GM04503 (cell line): ENCODE measurements at places on chromosomes 1 and 21.

DNA sequence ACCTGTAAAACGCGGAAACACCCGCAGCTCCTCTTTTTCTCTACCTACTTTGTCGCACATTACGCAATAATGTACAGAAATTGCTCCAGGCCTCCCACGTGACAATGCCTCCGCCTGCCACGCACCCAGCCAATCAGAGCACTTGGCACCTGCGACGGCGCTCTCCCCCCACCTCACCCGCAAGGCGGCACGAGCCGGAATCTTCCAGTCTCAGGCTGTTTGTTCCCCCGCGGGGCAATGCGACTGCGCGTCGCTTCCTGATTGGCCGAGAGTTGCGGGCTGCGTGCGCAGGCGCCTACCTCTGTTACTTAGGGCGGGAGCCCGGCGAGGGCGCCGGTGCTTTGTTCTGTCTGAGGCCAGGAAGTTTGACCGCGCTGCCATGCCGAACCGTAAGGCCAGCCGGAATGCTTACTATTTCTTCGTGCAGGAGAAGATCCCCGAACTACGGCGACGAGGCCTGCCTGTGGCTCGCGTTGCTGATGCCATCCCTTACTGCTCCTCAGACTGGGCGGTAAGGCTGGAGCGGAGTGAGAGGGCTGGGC lies at the start of gene MAEL:
Gene MAEL, plus strand, starts transcription at position 307 of the 542 bp plus-strand sequence. Its CDS starts 73 bp downstream, at position 380.
- no peak for DNase-seq

DNA sequence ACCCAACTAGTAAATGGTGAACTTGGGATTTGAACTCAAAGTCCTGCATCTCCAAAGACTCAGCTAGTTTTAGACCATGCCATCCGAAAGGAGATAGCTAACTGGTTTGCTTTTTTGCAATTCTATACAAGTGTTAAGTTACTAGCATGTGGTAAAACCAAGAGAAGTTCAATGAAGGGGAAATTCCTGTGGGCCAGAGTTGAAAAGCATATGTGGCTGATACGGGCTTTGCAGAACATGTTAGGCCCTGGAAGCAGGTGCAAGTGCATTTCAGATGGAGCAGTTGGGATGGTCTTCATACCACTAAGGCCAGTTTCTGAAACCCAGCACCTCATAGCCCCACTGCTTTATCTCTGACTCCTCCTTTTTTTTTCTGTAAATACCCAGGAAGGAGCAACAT lies 620.9 kb downstream of the PLPP3 start:
- DNase-seq, result no peak

- DNase-seq, result no peak
Observed at GRCh38 chr1:42333662-42334239, 1.3 kb downstream of the FOXJ3 start.

GRCh38 chr1:47436979-47437446 lies 831 bp upstream of the FOXD2 start:
- DNase-seq, result no peak

GRCh38 chr1:60705026-60705425 lies 377.3 kb upstream of the NFIA start:
- no peak for DNase-seq

GRCh38 chr1:99177465-99177864 lies 86.8 kb upstream of the PLPPR4 start:
- DNase-seq, result no peak

DNA sequence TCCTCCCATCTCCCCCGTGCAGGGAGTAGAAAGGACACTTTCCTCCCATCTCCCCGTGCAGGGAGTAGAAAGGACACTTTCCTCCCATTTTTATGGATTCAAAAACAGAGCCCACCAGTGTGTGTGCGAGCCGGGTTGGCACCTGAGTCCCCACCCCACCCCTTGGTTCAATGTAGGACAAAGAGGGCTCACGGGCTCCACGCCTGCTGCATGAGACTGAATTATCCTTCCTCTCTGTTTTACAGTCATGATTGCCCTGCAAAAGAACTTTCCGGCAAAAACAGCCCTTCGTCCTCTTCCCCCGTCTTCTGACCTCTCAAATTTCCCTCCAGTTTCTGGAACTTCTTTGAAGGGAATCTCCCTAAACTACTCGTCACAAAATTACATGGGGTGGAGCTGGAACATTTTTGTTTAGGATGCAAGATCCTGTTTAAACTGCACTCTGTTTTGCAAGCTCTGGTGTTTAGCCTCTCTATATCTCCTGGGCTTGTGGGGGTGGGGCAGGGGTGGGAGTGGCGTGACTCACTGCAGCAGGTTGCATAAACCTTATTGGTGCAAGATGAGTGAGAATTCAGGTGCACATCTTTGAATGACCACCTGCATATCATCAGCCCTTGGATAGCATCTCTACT lies 99.8 kb downstream of the PSMG1 start:
- no peak for DNase-seq

- DNase-seq, result no peak
Observed at GRCh38 chr1:20278692-20279130, 12.0 kb upstream of the VWA5B1 start.

DNA sequence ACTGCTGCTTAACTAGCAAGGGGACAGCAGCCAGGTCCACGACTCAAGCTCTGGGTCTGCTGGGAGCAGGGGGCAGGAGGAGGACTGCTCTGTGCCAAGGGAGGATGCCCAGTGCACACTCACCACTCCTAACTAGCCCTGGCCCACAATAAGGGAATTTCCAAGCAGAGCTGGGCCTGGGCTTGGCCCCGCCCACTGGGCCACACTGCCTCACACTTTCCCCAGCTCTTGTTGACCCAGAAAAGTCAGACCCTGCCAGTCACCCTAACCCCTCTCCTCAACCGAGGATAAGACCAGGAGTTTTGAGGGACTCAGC lies 18.7 kb downstream of the SLC9A1 start:
- no peak for DNase-seq

- no peak for DNase-seq
Observed at GRCh38 chr1:50252196-50252595, 143.5 kb downstream of the ELAVL4 start.

DNA sequence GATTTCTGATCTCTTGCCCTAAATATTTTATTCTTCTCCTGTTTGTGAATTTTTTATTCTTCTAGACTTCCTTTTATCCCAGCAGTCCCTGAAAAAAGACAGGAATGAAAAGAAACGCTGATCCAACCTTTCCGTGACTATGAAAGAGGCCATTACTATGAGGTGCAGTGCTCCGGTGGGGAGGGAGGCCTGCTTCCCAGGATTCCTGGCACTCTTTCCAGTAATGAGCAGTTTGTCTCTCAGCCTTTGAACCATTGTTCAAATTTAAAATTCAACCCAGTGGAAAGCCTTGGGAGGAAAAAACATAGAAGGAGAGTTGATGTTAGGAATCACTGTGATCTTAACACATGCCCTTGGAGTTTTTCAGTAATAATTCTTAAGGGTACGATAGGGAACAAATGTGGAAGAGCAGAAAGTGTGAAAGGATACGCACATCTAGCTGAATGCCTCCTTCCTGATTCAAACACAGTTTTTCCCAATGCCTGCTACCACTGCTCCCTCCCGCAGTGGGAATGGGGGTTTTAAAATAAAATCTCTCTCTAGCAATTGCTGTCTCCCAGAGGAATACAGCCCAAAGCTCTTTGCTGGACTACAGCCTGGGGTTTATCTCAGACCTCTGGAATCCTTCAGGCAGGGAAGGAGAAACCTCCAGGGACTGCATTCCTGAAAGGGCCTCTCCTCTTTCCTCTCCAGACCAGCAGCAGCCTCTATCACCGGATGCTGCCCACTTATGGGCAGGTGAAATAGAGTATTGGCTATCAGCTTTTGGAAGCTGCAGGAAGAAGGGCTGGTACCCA lies 6.1 kb downstream of the IER5 start:
- DNase-seq, result peak; percentile 92
